ENCODE measurements at places on chromosomes 4 and X.

DNA sequence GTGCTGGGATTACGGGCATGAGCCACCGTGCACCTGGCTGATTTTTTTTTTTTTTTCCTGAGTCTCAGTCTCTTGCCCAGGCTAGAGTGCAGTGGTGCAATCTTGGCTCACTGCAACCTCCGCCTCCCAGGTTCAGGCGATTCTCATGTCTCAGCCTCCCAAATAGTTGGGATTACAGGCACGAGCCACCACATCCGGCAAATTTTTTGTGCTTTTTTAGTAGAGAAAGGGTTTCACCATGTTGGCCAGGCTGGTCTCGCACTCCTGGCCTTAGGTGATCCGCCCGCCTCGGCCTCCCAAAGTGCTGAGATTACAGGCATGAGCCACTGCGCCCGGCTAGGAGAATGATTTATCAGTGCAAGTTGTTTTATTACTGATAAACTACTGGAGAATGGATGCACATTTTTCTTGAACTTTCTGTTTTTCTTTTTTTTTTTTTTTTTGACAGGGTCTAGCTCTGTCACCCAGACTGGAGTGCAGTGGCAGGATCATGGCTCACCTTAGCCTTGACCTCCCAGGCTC is 39.7 kb upstream of the DHRSX start:
- no peaks in the 10 kb centered on the region for H3K27me3 ChIP-seq
- no peak overlapping the region for H3K4me3 ChIP-seq
- no peak for DNase-seq

GRCh38 chr4:91454111-91454510 is 849.7 kb upstream of the GRID2 start:
- H3K27ac ChIP-seq, result no peak overlapping the region
- DNase-seq, result no peak
- no peaks in the 10 kb centered on the region for H3K36me3 ChIP-seq
- 0 out of 2 replicates have a peak, but pooled peaks cover 2% of the 10 kb centered on the region for H3K4me1 ChIP-seq
- H3K4me3 ChIP-seq, result no peak overlapping the region
- no peaks in the 10 kb centered on the region for H3K27me3 ChIP-seq

GRCh38 chr4:86841309-86841708 is 7.9 kb downstream of the SLC10A6 start:
- no peaks in the 10 kb centered on the region for H3K27me3 ChIP-seq
- no peaks in the 10 kb centered on the region for H3K36me3 ChIP-seq
- no peak overlapping the region for H3K27ac ChIP-seq
- DNase-seq, result no peak
- no peaks in the 10 kb centered on the region for H3K4me1 ChIP-seq

DNA sequence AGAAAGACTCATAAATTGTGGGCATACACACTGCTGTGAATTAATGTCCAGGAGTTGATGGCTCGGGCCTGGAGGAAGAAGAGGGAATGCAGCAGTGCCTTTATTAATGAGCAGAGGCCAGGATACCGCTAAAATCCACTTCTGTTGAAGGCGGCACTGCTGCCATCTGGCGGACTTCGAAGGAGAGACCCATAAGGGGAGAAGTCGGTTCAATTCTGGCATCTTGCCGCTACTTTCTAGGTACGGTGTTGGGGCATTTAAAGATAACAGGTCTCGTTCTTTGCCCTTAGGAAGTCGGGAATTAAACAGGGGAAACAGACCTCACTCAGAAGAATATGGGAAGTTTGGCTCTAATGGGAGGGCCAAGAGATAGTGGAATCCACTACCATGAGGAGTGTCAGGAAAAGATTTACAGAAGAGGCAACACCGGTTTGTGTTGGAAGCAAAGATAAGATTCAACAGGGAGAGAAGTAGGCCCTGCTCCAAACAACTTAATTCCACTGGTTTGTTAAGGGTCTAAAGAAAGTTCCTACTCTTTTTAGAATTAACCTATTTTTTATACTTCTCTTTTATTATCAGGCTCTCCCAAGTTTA is 133.6 kb upstream of the GIMD1 start:
- no peak overlapping the region for H3K4me3 ChIP-seq
- H3K4me1 ChIP-seq, result no peaks in the 10 kb centered on the region
- H3K36me3 ChIP-seq, result no peaks in the 10 kb centered on the region
- H3K27ac ChIP-seq, result no peak overlapping the region

DNA sequence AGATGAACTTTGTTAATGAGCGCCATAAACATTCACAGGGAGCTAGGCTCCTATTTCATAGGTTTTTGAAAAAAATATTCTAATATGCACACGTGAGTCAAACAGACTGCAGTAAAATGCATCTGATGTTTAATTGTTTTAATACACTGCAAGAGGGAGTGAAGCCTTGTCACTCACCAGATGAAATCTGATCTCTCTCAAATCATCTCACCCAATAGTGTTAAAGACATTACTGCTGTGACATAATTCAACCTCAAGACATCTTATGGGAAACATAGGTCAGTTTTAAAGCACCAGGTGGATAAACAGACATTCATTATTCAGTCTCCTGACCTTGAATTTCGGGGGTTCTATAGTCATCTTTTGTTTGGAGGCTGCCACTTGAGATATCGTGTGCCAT is 148.3 kb downstream of the MAML3 start:
- H3K27ac ChIP-seq, result no peak overlapping the region
- no peak overlapping the region for H3K4me3 ChIP-seq
- no peak for DNase-seq

GRCh38 chr4:146275370-146275769 is 61.0 kb downstream of the REELD1 start:
- no peaks in the 10 kb centered on the region for H3K36me3 ChIP-seq
- no peak overlapping the region for H3K4me3 ChIP-seq
- no peak for DNase-seq
- no peak overlapping the region for H3K27ac ChIP-seq
- no peaks in the 10 kb centered on the region for H3K4me1 ChIP-seq

DNA sequence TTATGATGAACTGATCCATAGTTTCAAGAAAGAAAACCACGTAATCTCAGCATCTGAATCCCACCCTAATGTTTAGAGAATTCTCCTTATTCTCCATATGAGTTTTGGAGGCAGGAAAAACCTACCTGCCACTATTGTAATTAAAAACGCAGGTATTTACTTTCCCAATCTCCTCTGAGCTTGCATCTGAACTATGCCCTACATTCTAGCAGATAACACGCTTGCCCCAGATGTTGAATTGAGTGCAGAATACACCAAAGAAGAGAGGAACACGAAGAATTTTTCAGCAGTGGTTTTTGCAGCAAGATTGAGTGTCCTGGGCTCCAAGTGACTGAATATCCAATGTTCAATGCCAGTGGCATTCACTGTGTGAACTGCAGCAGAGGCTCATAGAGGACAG is 182.4 kb downstream of the COX18 start:
- H3K27me3 ChIP-seq, result no peaks in the 10 kb centered on the region
- H3K36me3 ChIP-seq, result peaks cover 6% of the 10 kb centered on the region
- no peak overlapping the region for H3K4me3 ChIP-seq
- no peak for DNase-seq
- H3K4me1 ChIP-seq, result peaks cover 6% of the 10 kb centered on the region
- H3K27ac ChIP-seq, result no peak overlapping the region

DNA sequence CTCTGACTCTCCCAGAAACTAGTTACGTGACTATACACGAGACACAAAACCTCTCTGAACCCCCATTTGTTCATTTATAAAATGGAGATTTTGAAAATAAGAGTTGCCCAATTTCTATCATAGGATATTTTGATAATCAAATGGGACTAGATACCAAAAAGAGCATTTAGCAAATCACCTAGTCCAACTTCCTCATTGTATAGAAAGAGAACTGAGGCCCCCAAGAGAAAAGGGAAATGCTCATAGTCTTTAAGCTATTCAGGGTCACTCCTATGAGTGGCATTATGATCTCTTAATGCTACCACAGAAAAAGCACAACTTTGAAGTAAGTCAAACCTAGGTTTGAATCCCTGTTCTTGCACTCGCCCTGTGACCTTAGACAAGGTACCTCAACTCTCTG is 62.7 kb downstream of the BMP15 start:
- H3K27me3 ChIP-seq, result no peaks in the 10 kb centered on the region
- no peaks in the 10 kb centered on the region for H3K36me3 ChIP-seq
- H3K4me3 ChIP-seq, result no peak overlapping the region
- DNase-seq, result no peak
- H3K4me1 ChIP-seq, result no peaks in the 10 kb centered on the region

DNA sequence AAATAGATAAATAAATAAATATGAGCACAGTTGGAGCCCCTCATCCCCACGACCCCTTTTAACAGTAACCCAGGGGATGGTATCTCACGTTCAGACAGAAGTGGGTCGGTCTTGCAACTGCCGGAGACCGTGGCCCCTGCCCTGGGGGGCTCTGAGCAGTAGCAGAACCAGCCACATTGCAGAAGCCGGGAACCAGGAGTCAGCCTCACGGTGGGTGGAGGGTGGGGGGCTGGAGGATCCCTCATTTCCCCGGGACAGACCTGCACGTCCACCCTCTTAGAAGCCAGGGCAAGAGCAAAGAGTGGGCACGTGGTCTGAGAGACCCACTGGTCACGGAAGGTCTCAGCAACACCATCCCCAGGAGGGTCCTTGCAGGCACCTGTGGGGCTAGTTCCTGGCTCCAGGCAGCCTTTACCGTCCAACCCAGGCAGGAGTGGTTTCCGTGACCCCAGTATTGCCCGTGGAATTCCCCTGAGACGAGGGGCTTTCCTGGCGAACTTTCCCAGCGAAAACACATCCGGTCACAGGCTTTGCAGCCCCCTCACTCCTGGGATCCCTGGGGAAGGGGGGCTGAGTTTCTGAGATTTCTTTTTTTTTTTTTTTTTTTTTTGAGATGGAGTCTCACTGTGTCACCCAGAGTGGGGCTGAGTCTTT is 8.8 kb upstream of the IL3RA start:
- no peak overlapping the region for H3K4me3 ChIP-seq
- no peaks in the 10 kb centered on the region for H3K4me1 ChIP-seq
- no peak for DNase-seq
- H3K27me3 ChIP-seq, result no peaks in the 10 kb centered on the region
- no peak overlapping the region for H3K27ac ChIP-seq

- no peak for DNase-seq
- H3K27me3 ChIP-seq, result no peaks in the 10 kb centered on the region
- no peaks in the 10 kb centered on the region for H3K4me1 ChIP-seq
- H3K4me3 ChIP-seq, result no peak overlapping the region
Measured at GRCh38 chr4:108988464-108989195, 225.8 kb upstream of the ETNPPL start.

GRCh38 chr4:151459375-151459774 is 50.4 kb downstream of the FHIP1A start:
- H3K4me1 ChIP-seq, result peaks cover 4% of the 10 kb centered on the region
- no peak for DNase-seq
- no peaks in the 10 kb centered on the region for H3K36me3 ChIP-seq

DNA sequence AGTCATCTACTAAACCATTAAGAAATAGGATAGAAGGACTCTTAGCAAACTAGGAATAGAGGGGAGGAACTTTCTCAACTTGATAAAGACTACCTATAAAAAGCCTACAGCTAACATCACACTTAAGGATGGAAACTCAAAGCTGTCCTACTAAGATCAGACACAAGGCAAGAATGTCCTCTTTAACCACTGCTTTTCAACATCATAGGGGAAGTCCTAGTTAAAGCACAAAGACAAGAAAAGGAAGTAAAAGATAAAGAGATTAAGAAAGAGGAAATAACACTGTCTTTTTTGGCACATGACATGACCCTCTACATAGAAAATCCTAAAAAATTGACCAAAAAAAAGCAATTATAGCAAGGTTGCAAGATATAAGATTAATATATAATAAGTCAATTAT is 136.6 kb downstream of the FBXW7 start:
- no peaks in the 10 kb centered on the region for H3K27me3 ChIP-seq
- H3K4me3 ChIP-seq, result no peak overlapping the region
- H3K36me3 ChIP-seq, result no peaks in the 10 kb centered on the region
- no peaks in the 10 kb centered on the region for H3K4me1 ChIP-seq
- no peak for DNase-seq

- H3K36me3 ChIP-seq, result no peaks in the 10 kb centered on the region
- H3K4me1 ChIP-seq, result no peaks in the 10 kb centered on the region
- H3K27ac ChIP-seq, result no peak overlapping the region
- H3K27me3 ChIP-seq, result no peaks in the 10 kb centered on the region
- H3K4me3 ChIP-seq, result no peak overlapping the region
- DNase-seq, result no peak
Measured at GRCh38 chr4:36142504-36142903, 101.8 kb downstream of the ARAP2 start.

- no peak overlapping the region for H3K4me3 ChIP-seq
- no peaks in the 10 kb centered on the region for H3K27me3 ChIP-seq
- no peaks in the 10 kb centered on the region for H3K36me3 ChIP-seq
Measured at GRCh38 chr4:38161208-38162113, 201.3 kb downstream of the PTTG2 start.

GRCh38 chrX:39907964-39908661 is 189.6 kb downstream of the BCOR start:
- DNase-seq, result peak; percentile 46
- no peaks in the 10 kb centered on the region for H3K27me3 ChIP-seq
- no peak overlapping the region for H3K4me3 ChIP-seq
- peaks cover 6% of the 10 kb centered on the region for H3K4me1 ChIP-seq
- no peaks in the 10 kb centered on the region for H3K36me3 ChIP-seq
- no peak overlapping the region for H3K27ac ChIP-seq

- H3K36me3 ChIP-seq, result no peaks in the 10 kb centered on the region
- H3K27ac ChIP-seq, result no peak overlapping the region
- DNase-seq, result no peak
Measured at GRCh38 chrX:8237718-8238117, 66.7 kb upstream of the VCX2 start.

- H3K4me1 ChIP-seq, result no peaks in the 10 kb centered on the region
- DNase-seq, result no peak
- H3K36me3 ChIP-seq, result no peaks in the 10 kb centered on the region
- no peak overlapping the region for H3K4me3 ChIP-seq
Measured at GRCh38 chr4:53748328-53748772, 157.1 kb upstream of the LNX1 start.

- H3K36me3 ChIP-seq, result peaks cover 18% of the 10 kb centered on the region
- DNase-seq, result no peak
- peaks cover 3% of the 10 kb centered on the region for H3K4me1 ChIP-seq
- H3K27me3 ChIP-seq, result no peaks in the 10 kb centered on the region
Measured at GRCh38 chrX:21490341-21490740, 116.1 kb downstream of the CNKSR2 start.

- no peaks in the 10 kb centered on the region for H3K4me1 ChIP-seq
- H3K27ac ChIP-seq, result no peak overlapping the region
- H3K27me3 ChIP-seq, result no peaks in the 10 kb centered on the region
- no peak overlapping the region for H3K4me3 ChIP-seq
- DNase-seq, result no peak
- no peaks in the 10 kb centered on the region for H3K36me3 ChIP-seq
Measured at GRCh38 chr4:80143307-80143679, 54.0 kb upstream of the PRDM8 start.

DNA sequence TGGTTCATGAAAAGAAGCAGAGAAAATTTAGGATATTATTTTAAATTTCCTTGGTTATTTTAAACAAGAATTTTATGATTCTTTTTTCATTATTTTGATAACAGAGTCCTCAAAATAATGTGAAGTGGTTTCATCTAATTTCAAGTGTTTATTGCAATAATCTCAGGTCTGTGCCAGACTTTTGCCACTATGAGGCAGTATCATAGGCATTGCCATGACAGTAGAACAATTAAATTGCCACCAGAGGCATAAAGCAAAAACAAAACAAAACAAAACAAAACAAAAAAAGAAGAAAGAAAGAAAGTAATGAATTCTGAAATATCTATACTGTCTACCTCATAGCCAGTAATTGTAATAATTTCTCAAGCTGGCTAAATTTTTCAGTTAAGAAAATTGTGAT is 739.2 kb downstream of the KCTD8 start:
- H3K27me3 ChIP-seq, result no peaks in the 10 kb centered on the region
- H3K36me3 ChIP-seq, result 0 out of 2 replicates have a peak, but pooled peaks cover 3% of the 10 kb centered on the region
- no peak for DNase-seq
- no peak overlapping the region for H3K4me3 ChIP-seq
- no peaks in the 10 kb centered on the region for H3K4me1 ChIP-seq

Measured in H9 (cell line).